Effector memory CD8-positive, alpha-beta T cell (primary cell): ENCODE measurements at places on chromosomes 5 and 9.

DNA sequence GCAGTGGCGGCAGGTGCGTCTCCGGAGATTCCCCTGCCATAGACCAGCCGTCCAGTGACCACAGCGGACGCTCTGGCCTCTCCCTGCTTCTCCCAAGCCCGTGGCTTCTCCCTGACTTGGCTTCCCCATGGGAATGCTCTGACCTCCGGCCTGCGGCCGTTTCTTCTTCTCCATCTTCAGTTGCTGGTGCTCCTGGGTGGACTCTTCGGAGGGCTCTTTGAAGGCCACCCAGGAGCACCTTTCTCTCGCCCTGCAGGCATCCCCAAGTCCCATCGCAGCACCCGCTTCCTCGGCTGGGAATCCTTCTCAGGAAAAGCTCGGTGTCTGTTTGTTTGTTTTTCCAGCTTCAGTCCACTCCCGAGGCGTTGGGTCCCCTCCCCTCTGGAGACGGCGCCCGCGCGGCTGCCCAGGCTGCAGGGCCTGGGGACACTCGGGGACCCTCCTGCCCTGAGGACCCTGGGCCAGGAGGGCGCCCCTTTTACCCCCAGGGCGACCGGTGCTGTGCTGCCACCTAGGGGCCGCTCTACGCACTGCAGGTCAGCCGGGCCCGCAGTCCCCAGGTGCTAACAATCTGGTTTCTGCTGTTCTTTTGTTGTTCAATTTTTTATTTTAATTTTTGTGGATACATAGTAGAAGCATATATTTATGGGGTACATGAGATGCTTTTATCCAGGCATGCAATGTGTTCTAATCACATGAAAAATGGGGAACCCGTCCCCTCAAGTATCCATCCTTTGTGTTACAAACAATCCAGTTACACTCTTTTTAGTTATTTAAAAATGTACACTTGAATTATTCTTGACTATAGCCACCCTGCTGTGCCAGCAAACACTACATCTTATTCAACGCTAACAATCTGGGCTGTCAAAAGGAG is 197.9 kb upstream of the ADAMTS16 start:
- no peak for DNase-seq

DNA sequence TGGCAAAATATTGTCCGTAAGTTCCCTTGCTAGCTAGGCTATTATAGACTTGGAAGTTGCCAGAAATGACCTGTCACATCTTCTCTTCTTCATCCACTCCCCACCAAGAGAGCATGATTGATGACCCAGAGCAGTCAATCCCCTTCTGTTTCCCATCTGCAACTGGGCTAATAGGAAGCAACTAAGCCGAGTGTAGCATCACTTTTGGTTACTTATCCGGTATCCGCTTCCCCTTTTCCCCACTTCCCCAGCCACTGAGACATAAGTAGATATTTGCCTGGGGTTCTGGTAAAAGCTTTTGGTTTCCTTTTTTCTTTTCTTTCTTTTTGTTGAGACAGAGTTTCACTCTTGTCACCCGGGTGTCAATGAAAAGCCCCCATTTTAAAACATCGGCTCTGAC is 29.4 kb upstream of the LIFR start:
- no peak for DNase-seq

DNA sequence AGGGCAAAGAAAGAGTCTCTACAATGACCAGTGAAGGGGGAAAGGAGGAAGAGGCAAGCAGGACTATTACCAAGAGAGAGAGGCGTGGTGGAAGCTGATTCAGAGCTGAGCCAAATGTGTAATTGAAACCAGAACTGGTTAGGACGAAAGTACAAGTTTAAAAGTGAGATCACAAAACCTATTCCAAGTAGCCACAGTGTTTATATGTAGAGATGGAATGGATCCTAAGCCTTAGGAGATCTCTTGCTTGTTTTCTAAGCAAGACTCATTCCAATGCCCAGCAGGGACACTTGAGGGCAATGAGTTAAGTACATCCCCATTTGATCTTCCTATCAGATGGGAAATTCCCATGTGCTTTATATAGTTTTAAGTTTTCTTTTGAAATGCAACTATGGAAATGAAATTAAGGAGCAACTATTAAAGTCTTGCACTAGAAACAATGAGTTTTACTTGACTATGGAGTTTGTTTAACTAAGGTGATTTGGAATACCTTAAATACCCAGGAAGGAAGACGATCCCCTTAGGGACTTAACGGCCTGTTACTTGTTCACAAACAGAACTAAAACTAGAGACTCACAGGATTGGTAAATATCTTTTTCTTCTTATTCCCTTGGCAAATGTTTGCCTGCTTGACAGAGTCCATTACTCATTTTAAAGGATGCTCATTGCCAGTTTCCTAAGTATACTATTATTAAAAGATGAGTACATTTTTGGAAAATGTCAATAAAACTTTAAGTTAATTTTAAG is 51.1 kb upstream of the SNX2 start:
- no peak for DNase-seq

DNA sequence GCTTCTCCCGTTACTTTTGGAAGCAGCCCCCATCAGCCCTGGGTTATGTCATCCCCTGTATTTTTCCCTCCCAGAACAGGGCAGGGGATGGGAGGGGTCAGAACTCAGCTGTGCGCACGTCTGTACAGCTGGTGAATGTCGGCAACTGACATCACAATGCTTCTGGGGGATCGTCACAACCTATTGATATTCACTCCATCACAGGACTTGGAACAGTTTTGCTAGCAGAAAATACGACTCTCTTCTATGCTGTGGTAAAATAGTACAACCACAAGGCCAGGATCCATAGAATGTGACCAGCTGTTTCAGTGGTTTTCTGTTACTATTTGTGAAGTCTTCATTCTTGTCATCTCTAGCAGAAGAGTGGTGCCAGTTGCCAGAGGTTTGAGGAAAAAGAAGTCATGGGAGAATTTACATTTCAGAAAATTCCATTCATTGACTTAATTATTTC is 77.1 kb upstream of the KLF4 start:
- DNase-seq: no peak

- DNase-seq: no peak
These were observed 26.7 kb upstream of the STK32A start for GRCh38 chr5:147208134-147208533.

DNA sequence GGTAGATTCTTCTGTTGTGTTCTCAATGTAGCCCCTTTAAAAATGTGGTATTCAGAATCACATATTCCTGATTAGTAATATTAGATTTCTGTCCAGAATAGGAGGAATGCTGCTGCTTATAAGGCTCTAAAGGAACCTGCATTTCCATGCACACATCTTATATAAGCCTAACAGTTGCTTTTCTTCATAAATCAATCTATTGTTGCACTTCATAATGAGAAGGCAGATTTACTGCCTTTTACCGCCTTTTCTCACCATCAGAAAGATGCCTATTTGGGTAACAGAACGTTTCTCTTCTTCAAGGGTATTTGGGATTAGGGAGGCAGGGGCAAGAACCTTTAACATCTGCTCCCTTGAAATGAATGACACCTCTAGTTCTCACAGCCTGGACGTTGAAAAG is 243.4 kb downstream of the MLLT3 start:
- no peak for DNase-seq

GRCh38 chr5:135426102-135427082 is 20.8 kb downstream of the DCANP1 start:
- peak; percentile 21 for DNase-seq

DNA sequence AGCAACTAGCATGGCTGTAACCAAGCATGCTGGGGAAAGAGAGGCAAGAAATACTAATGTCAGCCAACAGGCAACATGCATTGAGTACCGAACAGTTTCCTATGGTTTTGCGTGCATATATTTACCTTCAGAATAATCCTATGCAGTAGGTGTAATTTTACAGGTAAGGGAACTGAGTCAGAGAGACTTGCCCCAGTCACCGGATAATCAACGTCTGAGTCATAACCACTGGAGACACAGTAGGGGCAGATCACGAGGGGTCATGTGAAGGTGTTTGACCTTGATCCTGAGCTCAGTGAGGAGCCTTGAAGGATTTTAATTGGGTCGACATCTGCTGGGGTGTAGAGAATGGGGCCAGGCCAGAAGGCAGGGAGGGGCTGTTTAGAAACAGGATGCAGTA is 13.4 kb upstream of the TSC1 start:
- DNase-seq: no peak

- DNase-seq: no peak
These were observed 50.4 kb downstream of the ZNF474 start for GRCh38 chr5:122179701-122180100.

GRCh38 chr5:81020478-81021167 is 60.5 kb downstream of the RASGRF2 start:
- no peak for DNase-seq

DNA sequence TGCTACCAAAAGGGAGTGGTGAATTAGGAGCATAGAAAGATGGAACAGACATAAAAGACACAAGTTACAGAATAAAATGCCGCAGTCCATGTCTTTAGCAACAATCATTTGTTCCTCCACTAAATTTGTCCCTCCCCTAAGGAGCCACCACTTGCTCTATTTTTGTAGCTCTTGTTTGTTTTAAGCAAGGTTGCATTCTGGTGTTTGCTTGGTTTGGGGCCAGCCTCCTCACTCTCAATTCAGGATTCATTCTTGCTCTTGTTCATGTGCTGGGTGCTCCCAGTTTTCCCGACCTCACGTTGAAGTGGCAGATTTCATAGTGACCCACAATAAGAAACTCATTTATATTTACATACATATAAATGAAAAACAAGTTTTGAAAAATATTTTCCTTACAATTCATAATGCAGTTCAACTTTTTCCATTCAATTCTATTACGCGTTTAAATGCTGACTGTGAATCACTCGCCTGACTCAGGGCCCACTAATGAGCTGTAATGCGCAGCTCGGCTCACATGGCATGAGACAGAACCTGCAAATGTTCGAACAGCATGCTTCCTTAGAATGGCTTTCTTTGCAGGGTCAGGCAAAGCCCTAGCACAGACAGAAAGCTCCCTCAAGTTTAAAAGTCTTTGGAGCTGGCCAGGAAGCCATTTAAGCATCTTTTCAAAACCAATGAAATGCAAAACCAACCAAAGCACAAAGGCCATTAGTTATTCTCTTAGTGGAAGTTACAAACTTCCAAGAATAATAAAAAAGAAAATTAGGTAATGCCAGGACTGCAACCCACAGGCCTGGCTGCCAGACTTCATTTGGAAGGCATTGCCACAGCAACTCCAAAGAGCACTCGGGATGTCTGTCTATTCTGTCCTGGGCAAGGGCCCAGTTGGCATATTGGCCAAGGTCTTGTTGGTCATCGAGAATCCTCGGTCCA is 41.7 kb downstream of the RETREG1 start:
- DNase-seq: no peak

DNA sequence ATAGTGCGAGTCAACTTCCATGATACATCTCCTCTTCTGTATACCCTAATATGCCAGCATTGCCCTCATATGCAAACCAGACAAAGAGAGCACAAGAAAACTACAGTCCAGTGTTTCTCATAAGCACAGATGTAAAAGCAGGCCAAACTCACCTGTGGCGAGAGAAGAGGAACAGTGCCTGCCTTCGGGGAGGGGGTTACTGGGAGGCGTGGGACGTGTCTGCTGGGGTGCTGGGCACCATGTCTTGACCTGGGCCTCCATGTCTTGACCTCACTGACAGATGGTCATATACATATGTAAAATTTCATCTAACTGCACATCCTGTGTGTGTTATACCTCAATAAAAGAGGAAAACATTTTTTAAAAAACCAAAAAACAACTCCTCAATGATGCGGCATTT is 159.3 kb upstream of the PPP1R26 start:
- DNase-seq: no peak

DNA sequence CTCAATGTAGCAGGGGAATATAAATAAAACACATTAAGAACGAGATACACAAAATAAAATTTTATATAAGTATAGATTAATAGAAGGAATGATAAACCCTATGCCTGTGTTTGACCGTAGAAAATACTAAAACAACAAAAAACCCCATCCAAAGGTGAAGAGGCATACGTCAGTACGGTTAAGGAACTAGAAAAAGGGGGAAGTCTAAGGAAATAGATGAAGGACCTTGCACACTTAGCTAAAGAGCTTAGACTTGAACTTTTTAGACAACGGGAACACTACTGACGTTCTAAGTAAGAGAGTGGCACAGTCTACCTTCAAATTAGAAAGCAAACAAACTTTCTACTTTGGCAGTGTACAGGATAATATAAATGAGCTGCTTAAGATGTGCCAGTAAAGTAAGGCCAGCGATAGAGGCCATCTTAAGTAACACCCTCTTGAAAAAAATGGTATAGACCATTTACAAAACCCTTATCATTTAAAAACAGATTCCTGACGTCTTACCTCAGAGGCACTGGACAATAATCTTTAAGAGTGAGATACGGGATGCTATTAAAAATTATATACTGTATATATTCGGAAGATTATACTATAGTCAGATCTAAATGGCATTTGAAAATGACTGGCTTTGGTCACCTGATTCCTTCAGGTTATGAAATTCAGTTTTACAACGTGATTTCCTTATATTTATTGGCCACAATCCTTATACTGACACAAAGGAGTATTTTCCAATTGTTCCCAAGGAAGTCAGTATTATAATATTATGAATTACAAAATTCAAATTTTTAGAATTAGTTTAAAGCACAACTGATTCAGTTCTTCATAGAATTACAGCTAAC is 8.5 kb downstream of the PANK3 start:
- DNase-seq: no peak

DNA sequence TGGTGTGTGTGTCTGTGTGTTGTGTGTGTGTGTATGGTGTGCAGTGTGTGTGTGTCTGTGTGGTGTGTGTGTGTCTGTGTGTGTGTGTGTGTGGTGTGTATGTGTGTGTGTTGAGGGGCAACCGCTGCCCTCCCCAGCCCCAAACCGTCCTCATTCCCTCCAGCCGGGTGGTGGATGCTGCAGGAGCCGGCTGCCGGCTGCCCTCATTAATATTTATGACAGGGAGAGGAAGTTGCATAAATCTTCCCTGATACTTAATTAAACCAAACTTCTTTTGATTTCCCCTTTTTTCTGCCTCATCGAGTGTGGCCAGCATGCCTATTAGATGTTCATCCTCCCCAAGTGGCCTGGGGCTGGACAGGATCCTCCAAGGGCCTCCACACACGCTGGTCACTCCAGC is 121.4 kb upstream of the MVB12B start:
- DNase-seq: no peak

GRCh38 chr5:140213370-140213983 is 38.5 kb downstream of the CYSTM1 start:
- no peak for DNase-seq

- no peak for DNase-seq
These were observed 131.1 kb downstream of the ADAMTSL1 start for GRCh38 chr9:18604767-18605730.

- no peak for DNase-seq
These were observed 4.0 kb upstream of the DNLZ start for GRCh38 chr9:136367296-136368145.

DNA sequence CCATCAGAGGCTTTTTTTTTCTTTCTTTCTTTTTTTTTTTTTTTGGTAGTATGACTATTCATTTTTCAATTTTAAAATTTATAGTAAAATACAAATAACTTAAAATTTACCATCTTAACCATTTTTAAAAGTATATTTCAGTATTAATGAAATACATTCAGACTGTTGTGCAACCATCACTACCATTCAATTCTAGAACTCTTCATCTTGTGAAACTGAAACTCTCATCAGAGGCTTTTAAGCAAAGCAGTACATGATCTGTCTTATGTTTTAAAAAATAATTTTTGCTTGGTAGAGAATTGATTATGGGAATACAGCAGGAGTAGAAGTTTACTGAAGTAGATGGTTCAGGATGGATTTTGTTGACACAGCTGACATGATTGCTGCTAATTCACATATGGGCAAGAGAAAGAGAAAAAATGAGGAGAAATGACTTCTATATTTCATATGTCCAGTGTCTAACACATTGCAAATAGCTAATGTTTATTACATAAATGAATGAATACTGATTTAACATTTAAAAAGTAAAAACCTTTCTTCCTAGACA is 13.4 kb downstream of the ELOVL7 start:
- no peak for DNase-seq
